ENCODE measurements at places on chromosomes 7 and 10. TPM values are rescaled to one million over a fixed set of nuclear protein-coding genes. Genes with fewer than 3 reads are reported as not detected.

The ACHE gene
- total RNA-seq: 1.8 TPM

The TSPAN15 gene
- total RNA-seq: 16.0 TPM

The NOS3 gene
- total RNA-seq: 35.8 TPM

The TRIM73 gene
- total RNA-seq: 8.8 TPM

The CD36 gene
- 0.32 TPM for total RNA-seq

The ANKRD30A gene
- not detected for total RNA-seq

The STAG3 gene
- total RNA-seq: 1.2 TPM

The ATE1 gene
- total RNA-seq: 39.2 TPM

The TAS2R41 gene
- total RNA-seq: not detected

The FAM25A gene
- 2.7 TPM for total RNA-seq

The LANCL2 gene
- total RNA-seq: 10.0 TPM

All from HCT116 (cell line).